Dermis microvascular lymphatic vessel endothelial cell (primary cell): ENCODE measurements at places on chromosomes 2 and 18. TPM values are rescaled to one million over a fixed set of nuclear protein-coding genes. Genes with fewer than 3 reads are reported as not detected.

GRCh38 chr2:62045017-62045543 lies 139.6 kb downstream of the COMMD1 start:
- DNase-seq, result no peak

DNA sequence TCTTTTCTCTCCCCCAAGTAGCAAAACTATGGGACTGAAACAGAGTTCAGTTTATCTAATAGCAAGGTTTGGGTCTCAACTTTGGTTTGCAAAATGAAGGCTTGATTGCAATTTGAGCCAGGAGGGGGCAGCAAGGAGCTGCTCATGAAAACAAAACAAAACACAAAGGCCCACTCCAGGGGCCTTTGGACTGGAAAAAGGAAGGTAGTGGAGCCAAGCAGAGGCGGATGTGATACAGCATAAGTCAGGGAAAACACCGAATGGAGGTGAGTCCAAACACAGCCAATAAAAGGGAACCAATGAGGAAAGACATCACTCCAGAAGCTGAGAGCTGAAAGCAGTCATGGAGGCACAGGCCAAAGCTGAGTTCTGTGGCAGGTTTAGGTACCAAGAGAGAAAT lies 799.7 kb upstream of the ACVR2A start:
- DNase-seq, result peak; percentile 50

DNA sequence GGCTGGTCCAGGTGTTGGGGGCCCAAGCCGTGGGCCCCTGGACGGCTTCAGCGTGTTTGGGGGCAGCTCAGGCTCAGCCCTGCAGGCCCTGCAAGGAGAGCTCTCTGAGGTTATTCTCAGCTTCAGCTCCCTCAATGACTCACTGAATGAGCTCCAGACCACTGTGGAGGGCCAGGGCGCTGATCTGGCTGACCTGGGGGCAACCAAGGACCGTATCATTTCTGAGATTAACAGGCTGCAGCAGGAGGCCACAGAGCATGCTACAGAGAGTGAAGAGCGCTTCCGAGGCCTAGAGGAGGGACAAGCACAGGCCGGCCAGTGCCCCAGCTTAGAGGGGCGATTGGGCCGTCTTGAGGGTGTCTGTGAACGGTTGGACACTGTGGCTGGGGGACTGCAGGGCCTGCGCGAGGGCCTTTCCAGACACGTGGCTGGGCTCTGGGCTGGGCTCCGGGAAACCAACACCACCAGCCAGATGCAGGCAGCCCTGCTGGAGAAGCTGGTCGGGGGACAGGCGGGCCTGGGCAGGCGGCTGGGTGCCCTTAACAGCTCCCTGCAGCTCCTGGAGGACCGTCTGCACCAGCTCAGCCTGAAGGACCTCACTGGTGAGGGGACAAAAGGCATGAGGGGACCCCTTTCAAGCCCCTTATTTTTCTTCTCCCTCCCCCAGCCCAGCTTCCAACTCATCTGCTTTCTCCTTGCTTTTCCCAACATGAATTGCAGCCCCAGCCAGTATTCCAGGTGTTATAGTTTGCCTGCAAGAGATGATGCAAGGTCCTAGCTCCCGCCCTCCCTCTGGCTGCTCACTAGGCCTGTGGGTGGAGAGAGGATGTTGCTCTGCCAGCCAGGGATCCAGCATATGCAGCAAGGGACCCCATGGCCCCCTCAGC lies 2.9 kb upstream of the KHK start:
- no peak for DNase-seq

DNA sequence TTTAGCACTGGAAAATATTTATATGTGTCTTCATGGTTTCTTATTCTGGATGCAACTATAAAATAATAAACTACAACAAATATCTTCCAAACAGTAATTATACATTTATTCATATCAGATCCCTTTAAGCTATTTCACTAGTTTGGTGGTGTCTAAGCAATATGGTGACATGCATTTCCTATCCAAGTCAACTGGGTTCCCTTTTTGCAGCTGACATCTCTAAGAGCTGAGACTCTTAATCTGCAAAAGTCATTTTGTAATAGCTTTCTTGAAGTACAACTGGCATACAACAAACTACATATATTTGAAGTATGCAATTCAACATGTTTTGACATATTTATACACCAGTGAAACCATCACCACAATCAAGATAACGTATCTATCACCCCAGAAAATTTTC lies 59.9 kb upstream of the SLC1A4 start:
- DNase-seq, result no peak

DNA sequence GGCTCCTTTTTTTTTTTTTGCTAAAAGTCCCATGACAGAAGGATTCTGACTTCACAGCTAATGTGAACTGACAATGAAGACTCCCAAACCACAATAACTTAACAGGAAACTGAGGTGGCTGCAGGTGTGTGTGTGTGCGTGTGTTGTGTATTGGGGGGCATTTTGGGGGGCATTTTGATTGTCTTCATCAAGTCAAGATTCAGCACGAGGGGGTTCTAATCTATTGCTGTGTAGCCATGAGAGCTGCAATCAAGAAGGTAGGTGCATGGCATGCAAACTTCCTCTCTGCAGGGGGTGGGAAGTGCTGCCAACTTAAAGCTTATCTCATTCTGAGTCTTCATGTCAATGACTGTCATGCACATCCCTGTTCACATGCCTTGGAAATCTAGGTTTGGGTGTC lies 25.2 kb downstream of the SPRED2 start:
- DNase-seq, result no peak

GRCh38 chr2:16729335-16729734 lies 63.7 kb upstream of the CYRIA start:
- DNase-seq, result no peak

- peak; percentile 20 for DNase-seq
These were observed 273.6 kb downstream of the HRH4 start for GRCh38 chr18:24734058-24734457.

DNA sequence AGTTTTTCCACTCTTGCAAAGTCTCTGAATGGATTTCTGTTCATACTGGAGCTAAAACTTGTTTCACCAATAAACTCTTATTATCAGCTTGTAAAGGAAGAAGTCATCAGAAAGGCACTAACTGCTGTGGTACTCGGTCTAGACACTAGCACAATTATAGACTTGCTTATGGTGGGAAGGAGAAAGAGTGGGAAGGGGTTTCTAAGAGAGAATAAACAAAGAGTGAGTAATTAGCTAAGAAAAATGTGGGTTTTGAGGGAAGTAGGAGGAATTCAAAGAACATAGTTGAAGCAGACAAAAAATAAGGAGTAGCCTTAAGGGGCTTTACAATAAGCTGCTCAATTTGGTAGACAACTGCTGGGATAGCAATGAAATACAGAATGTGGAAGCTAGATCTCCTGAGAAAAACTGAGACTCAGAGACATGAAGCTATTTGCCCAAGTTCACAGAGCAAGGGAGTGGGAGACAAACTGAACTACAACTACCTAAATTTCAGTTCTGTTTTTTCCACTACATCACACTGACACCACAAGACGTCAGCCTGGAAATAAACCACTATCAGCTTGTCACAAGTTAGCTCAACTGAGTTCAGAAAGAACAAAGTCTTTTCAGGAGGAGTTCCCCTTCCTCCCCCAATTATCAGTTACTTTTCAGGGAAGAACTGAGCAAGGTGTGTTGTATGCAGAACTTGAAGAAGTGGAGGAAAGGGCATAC lies 59.7 kb downstream of the MAP4K3 start:
- DNase-seq, result no peak

DNA sequence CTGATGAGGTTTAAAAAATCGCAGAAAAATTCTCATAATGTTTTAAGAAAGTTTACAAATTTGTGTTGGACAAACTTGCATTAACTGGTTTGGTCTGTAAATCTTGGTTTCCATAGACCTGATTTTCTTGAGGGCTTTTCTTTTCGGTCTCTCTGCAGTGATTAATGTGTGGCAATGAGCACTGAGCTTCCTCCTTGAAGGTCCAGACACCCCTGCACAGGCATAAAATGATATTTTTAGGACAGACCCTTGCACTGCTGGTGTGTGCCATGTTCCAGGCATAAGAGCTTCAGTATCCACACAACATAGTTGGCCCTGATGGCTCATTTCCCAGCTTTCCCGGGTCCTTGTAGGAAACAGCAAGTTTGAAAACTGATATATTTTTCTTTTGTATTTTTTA lies 33.7 kb downstream of the MRPL33 start:
- no peak for DNase-seq

GRCh38 chr2:15154297-15154696 lies 406.8 kb downstream of the NBAS start:
- DNase-seq, result no peak

DNA sequence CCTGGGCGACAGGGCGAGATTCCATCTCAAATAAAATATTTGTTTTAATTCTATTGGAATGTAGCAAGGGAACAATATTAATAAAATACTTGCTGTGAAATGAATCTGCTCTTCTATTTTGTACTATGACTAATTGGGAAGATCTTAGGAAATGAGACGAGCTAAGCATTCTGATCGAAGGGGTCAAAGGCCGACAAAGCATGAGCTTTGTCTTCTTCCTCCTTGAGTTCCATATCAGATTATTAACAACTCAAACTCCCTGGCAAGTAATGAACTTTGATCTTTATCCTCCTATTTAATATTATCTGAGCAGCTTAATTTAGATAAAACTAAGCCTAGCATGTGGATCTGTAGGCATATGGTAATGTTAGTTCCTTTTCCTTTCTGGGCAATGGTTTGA lies 15.5 kb downstream of the GEMIN6 start:
- DNase-seq, result no peak

- no peak for DNase-seq
These were observed 32.6 kb upstream of the INSIG2 start for GRCh38 chr2:118055512-118056164.

GRCh38 chr18:6476190-6476589 lies 61.5 kb upstream of the L3MBTL4 start:
- no peak for DNase-seq

DNA sequence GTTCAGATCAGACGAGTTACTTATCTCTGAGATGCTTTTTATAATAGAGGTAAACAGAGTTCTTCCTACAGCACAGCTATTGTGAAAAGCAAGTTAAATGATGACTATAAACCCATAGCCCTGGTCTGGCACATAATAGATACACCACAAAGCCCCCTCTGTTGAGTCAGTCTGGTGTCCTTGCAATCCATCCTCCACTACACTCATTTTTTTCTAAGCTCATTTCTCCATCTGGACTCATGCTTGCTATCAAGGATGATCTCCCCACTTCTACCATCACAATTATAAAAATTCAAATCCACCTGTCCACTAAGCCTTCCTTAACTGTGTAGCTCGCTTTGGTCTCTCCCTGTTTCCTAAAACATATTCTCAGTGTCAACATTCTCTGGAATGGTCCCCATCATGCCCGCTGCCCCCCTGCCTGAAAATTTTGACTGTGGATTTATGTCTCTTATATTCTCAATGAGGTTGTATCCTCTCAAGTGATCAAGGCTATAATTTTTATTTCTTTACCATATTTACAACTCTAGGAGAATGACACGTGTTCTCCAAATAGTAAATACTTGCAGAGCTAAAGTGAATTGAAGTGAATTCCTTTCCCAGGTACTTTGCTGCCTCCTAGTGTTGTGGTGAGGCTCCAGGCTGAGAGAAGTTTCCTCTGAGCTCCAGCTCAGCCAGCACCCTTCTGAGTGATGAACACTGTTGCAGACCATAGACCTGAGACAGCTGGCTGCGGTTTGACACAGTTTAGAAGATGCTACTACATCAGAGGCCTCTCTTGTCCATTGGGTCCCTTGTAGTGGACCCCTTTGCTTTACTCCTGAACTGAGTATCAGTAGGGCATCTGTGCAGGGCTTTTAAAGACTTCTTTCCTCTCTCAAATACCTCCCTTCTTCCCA lies 108.7 kb downstream of the DPP10 start:
- DNase-seq, result peak; percentile 12

DNA sequence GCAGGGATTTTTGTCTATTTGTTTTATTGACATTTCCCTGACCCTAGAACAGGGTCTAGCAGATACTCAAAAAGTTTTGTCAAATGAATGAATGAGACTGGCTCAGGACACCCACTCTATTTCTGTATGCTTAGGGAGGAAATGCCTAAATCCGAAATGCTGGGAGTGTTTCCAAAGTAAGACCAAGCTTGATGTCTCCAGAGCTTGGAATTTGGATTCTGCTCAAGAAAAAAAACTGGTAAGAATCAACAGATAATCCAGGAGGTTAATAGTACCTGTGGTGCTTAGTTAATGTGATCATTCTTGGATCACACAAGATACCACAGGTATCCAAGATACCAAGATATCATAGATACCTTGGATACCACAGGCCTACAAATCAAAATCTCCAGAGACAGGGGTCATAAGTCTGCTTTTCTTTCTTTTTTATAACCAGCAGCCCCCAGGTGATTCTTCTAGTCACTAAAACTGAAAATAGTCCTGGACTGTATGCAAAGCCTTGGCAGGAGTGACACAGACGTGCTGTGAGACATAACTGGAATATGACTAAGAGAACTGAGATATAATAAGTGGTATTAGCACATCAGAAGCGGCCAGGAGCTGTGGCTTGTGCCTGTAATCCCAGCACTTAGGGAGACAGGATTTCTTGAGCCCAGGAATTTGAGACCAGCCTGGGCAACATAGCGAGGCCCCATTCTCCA lies 39.9 kb upstream of the SP3 start:
- no peak for DNase-seq

- no peak for DNase-seq
These were observed 72.2 kb downstream of the HNMT start for GRCh38 chr2:138036522-138036921.

- no peak for DNase-seq
These were observed 38.5 kb downstream of the PARD3B start for GRCh38 chr2:204583773-204584172.

- no peak for DNase-seq
These were observed 47.5 kb upstream of the CNGA3 start for GRCh38 chr2:98298683-98299164.

The ALLC gene
- total RNA-seq, result not detected in 2 replicates

The NT5DC4 gene
- total RNA-seq, result not detected in 2 replicates

The MYO5B gene
- total RNA-seq, result 0.25 and 0.51 TPM in 2 replicates

The TACR1 gene
- total RNA-seq, result not detected in 2 replicates

The IGFBP2 gene
- total RNA-seq, result 53.0 and 54.5 TPM in 2 replicates

The VIL1 gene
- total RNA-seq, result not detected in 2 replicates
